Activated T-helper 17 cell treated with anti-CD3 and anti-CD28 coated beads, Interleukin-2, amount 50 U/mL, for 72 hours (primary cell): ENCODE measurements at places on chromosomes 12 and 14. TPM values are rescaled to one million over a fixed set of nuclear protein-coding genes. Genes with fewer than 3 reads are reported as not detected.

FLRT2 gene
- not detected for total RNA-seq

- ATAC-seq, result no peak
Observed at GRCh38 chr14:87018294-87018693, 974.7 kb downstream of the GALC start.

DNA sequence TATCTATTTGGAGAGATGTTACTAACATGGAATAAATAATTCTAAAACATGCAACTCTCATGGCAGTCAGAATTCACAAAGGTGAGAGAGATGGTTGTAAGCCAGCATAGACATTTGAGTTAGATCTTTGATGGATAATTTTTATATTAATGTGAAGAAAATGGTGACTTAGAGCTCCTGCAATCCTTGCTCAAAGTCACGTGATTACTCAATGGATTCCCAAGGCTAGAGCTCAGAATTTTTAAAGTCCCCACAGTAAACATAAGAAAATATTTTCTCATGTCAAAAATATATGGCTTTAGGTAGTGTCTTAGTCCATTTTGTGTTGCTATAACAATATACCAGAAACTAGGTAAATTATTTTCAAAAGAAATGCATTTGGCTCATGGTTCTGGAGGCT, 281.5 kb upstream of the PRKD1 start:
- no peak for ATAC-seq

GIT2 gene
- 70.8 TPM for total RNA-seq

PAWR gene
- total RNA-seq, result 5.6 TPM

GRCh38 chr12:113634474-113634873, 162.8 kb upstream of the LHX5 start:
- ATAC-seq, result no peak

DNA sequence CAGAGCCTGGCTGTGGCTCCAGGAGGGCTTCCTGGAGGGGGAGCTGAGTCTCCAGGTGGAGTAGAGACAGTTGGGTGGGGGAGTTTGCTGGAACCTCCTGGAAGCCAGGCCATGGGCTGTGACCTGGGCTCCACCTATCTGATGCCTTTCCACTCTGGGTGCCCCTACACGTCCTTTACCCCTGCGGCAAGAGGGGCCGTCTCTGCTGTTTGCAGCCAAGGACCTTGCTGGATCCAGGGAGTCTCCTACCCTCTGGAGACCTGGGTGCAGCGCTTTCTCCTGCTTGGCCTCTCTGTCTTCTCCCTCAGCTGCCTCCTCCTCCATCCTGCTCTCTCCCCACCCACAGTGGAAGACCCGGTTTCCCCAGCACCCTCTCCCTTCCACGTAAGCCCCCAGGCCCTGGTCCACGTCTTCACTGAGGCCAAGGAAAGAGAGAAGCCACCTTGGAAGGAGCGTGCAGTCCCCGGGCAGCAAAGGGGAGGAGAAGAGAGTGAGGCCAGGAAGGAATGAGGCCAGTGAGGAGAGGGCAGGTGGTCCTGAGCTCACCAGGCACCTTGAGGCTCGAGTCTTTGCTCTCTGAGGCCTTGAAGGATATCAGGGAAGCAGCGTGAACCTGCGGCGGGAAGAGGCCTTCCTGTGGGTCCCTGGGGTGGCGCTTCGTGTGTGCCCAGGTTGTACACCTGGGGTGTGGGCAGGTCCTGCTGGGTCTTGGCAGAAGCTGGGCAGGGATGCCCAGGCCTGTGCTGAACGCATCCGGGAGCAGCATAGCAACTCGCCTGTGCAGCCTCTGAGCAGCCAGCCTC, 294.3 kb upstream of the RTL1 start:
- no peak for ATAC-seq

CLEC4C gene
- not detected for total RNA-seq

- no peak for ATAC-seq
Observed at GRCh38 chr14:100775351-100775830, 48.7 kb downstream of the DLK1 start.
